ENCODE measurements at places on chromosomes 16 and 17. TPM values are rescaled to one million over a fixed set of nuclear protein-coding genes. Genes with fewer than 3 reads are reported as not detected.

Gene RIPOR1
- 39.7 TPM for total RNA-seq

Gene TEX19
- total RNA-seq, result 0.12 TPM

Gene GSG1L
- total RNA-seq, result not detected

Gene TEX14
- 0.11 TPM for total RNA-seq

Gene PPP1R1B
- not detected for total RNA-seq

Gene ZFP3
- 1.7 TPM for total RNA-seq

Gene TLE7
- not detected for total RNA-seq

Gene NUTF2
- 98.3 TPM for total RNA-seq

Gene TMEM98
- 143 TPM for total RNA-seq

Gene FTSJ3
- 73.0 TPM for total RNA-seq

Gene TP53TG3C
- total RNA-seq, result not detected

Gene MARVELD3
- not detected for total RNA-seq

Gene CCL17
- total RNA-seq, result not detected

Gene ARL5C
- total RNA-seq, result not detected

Gene DNAAF8
- total RNA-seq, result 0.44 TPM

Gene APOBR
- total RNA-seq, result not detected

Gene SMIM36
- total RNA-seq, result not detected

Gene HEATR9
- total RNA-seq, result not detected

Gene ZSCAN10
- not detected for total RNA-seq

Gene FBXL16
- total RNA-seq, result 0.37 TPM

Gene DRG2
- 39.7 TPM for total RNA-seq

Gene HOXB5
- total RNA-seq, result not detected

Gene KCNJ18
- not detected for total RNA-seq

Gene KRTAP1-5
- 54.1 TPM for total RNA-seq

Gene PRR15L
- not detected for total RNA-seq

Gene SPHK1
- total RNA-seq, result 79.2 TPM

Gene TEKT1
- total RNA-seq, result not detected

Gene CTDNEP1
- total RNA-seq, result 27.9 TPM

Gene C17orf78
- not detected for total RNA-seq
